SJSA1 (cell line): ENCODE measurements at places on chromosomes 11 and 22. TPM values are rescaled to one million over a fixed set of nuclear protein-coding genes. Genes with fewer than 3 reads are reported as not detected.

Gene BIRC3
- total RNA-seq, result 0.68 and 5.3 TPM in 2 replicates

Gene GAL3ST3
- total RNA-seq, result not detected in 2 replicates

Gene IGSF9B
- total RNA-seq, result 2.5 TPM in 1 of 2 replicates, not detected in the other

Gene TMEM121B
- total RNA-seq, result 0.03 and 0.05 TPM in 2 replicates

Gene OR5D13
- not detected in 2 replicates for total RNA-seq

Gene PATE2
- 0.50 TPM in 1 of 2 replicates, not detected in the other for total RNA-seq

Gene PRDM10
- 3.5 and 4.0 TPM in 2 replicates for total RNA-seq

Gene SCN4B
- total RNA-seq, result not detected in 2 replicates

Gene TPBGL
- total RNA-seq, result not detected in 2 replicates

Gene LYVE1
- total RNA-seq, result not detected in 2 replicates

Gene MMP1
- total RNA-seq, result 0.29 and 1.1 TPM in 2 replicates

Gene ROBO4
- 0.97 and 2.8 TPM in 2 replicates for total RNA-seq

Gene LRRC75B
- 1.5 and 2.3 TPM in 2 replicates for total RNA-seq

Gene TESMIN
- 5.0 and 6.7 TPM in 2 replicates for total RNA-seq

Gene AQP11
- total RNA-seq, result 0.18 TPM in 1 of 2 replicates, not detected in the other

Gene MTMR2
- total RNA-seq, result 22.5 and 44.2 TPM in 2 replicates

Gene TMEM86A
- total RNA-seq, result 0.32 TPM in 1 of 2 replicates, not detected in the other

Gene PACSIN3
- total RNA-seq, result 18.8 and 23.2 TPM in 2 replicates

Gene DCDC1
- not detected in 2 replicates for total RNA-seq

Gene PRRG4
- 0.16 TPM in 1 of 2 replicates, not detected in the other for total RNA-seq

Gene CASP5
- not detected in 2 replicates for total RNA-seq

Gene ATL3
- total RNA-seq, result 105 and 183 TPM in 2 replicates

Gene FAM111B
- total RNA-seq, result 59.0 and 69.5 TPM in 2 replicates

Gene KCNE3
- not detected in 2 replicates for total RNA-seq

Gene ALKBH3
- 78.0 and 127 TPM in 2 replicates for total RNA-seq

Gene NTM
- 0.34 TPM in 1 of 2 replicates, not detected in the other for total RNA-seq

Gene APOBEC3B
- 3.5 and 9.4 TPM in 2 replicates for total RNA-seq

Gene MMP27
- not detected in 2 replicates for total RNA-seq

Gene CD248
- total RNA-seq, result 576 and 629 TPM in 2 replicates

Gene FOLR1
- 0.29 TPM in 1 of 2 replicates, not detected in the other for total RNA-seq

Gene ASCL2
- not detected in 2 replicates for total RNA-seq

Gene KRTAP5-1
- not detected in 2 replicates for total RNA-seq

Gene GPHA2
- not detected in 2 replicates for total RNA-seq

Gene OR8G5
- total RNA-seq, result not detected in 2 replicates

Gene SCGB1C1
- total RNA-seq, result not detected in 2 replicates

Gene NPTXR
- total RNA-seq, result 2.1 and 2.2 TPM in 2 replicates

Gene ANGPTL5
- not detected in 2 replicates for total RNA-seq

Gene MCHR1
- total RNA-seq, result not detected in 2 replicates
